ENCODE measurements at places on chromosomes 6 and 20. TPM values are rescaled to one million over a fixed set of nuclear protein-coding genes. Genes with fewer than 3 reads are reported as not detected.

- DNase-seq = no peak
Measured at GRCh38 chr6:86871681-86872080, 65.6 kb upstream of the HTR1E start.

- no peak for DNase-seq
Measured at GRCh38 chr6:52664991-52665686, 5.8 kb upstream of the TMEM14A start.

DNA sequence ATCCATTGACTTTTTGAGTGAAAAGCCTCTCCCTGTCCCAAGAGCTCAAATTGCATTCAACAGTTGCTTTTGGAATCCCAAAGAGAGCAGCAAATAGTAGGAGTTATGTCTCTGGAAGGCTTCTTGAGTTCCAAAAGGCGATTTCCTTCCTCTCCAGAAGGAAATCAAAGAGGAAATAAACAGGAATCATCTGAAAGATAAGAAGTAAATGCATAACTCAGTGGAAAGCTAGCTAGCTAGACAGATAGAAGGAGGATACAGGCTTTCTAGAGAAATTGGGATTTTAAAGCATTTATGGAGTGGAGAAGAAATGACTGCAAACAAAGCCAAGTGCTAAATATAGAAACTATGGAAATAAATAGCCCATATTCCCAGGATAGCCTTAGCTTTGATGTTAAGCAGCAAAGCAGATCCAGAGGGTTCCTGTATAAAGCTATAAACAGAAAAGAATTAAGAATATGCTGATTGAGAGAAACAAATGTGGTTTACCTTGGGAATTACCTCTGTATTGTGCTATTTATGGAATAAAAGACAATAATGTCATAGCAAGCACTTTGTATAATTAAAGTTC is 214.7 kb downstream of the PLCB1 start:
- no peak for DNase-seq

DNA sequence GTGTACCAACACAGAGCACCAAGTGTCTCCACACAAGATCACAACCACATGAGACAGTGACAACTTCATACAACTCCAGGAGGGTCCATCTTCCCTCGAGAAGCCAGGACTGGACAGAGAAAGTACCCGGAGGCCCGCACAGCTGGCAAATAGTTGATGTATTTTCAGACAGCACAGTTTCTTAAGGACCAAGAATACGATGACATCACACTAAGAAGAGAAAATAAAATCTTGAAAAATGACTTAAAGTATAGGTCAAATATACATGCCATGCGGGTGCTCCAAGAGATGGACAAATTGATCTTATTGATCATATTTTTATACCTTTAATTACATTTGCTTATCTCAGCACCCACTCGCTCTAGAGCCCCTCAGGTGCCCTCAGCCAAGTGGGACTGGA is 145.5 kb downstream of the RNASET2 start:
- no peak for DNase-seq

SEMG1 gene
- total RNA-seq = not detected

GRCh38 chr6:115415378-115415777 is 645.3 kb downstream of the FRK start:
- no peak for DNase-seq

TMC2 gene
- not detected for total RNA-seq

GRCh38 chr6:114879693-114880092 is 536.9 kb upstream of the HS3ST5 start:
- DNase-seq = no peak

GRCh38 chr6:114292431-114292830 is 50.4 kb downstream of the HS3ST5 start:
- DNase-seq = no peak

- no peak for DNase-seq
Measured at GRCh38 chr6:152267967-152268845, 369.0 kb downstream of the SYNE1 start.

Measured in Caco-2 (cell line).